Left renal cortex interstitium (tissue), 4 donors: ENCODE measurements at places on chromosomes 2 and 18.

DNA sequence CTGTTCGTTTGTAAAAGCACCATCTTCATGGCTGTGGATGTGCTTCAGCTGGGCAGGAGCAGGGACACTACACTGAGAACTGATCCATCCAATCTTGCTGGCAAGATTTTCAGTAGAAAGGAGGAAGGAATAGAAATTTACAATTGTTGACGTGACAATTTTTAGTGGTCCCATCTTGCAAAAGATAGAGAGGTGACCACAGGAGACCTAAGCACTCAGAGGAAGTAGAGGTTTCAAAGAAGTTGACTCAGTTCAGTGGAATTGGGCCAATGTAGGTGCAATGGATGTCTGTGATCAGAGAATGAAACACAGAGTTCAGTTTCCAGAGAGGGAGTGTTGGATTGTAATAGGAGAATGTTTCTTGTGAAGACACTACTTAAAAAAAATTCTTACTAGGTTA lies 1.4 kb downstream of the UGT1A5 start:
- DNase-seq, result no peak

- DNase-seq, result no peak
These were observed 93.8 kb downstream of the EPB41L3 start for GRCh38 chr18:5449858-5450509.

DNA sequence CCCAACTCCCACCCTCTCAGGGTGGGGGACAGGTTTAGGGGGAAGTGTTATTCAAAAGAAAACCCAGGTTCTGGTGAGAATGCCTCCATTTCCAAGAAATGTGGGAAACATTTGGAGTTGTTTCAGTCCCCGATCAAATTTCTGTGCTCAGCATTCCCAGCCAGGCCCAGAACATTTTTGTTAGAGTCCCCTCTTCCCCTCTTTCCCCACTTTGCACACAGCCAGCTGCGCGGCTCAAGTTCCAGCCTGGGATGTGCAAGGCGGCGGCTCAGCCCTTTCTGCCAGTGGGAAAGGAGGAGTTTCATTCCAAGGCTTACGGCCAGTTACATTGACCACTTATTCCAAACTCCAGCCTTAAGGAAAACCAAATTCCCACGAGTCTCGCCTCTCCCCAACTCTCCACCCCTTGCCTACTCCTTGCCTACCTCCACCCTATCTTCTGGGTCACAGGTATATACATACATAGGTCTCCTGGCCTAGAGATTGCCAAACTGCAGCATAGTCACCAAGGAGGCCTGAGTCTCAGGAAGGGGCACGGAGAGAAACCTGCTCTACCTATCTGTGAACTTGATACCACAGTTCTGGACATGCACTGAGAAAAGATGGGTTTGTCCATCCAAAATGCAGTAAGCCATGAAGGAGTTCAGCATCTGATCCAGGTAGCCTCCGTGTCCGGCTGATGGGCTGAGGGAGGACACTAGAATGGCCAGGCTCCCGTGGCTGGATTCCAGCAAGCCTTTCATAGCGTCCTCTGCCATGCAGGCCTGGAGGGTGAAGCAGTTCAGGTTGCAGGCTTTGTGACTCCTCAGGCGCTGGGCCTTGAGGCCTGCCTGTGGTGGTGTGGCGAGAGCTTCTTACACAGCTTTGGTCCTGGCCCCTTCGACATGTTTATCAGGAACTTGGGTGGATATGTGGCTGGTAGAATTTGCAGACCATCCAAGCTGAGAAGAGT lies 154.5 kb downstream of the ZFP36L2 start:
- DNase-seq, result no peak

- DNase-seq, result no peak
These were observed 19.7 kb downstream of the CLUL1 start for GRCh38 chr18:616380-616995.

GRCh38 chr2:217958206-217958883 lies 44.5 kb downstream of the TNS1 start:
- no peak for DNase-seq

DNA sequence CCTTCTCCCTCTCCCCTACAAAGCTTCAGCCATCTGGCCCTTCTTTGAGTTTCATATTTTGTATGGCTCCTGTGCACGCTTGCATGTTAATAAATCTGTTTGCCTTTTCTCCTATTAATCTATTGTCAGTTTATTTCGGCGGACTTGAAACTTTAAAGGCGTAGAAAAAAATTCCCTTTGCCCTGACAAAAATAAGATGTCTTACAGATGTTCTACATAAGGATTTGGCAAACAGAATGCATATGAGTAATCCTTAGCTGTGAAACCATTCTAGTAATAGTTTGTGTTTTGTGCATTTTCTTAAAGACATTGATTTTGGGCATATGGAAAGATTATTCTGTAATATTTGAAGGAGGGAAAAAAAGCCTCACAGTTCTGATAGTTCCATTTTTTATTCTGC lies 15.0 kb upstream of the BMPR2 start:
- DNase-seq, result no peak

GRCh38 chr18:57586251-57587049 lies at the start of gene FECH:
FECH (minus strand) TSS chr18:57586702; CDS start chr18:57586620, 82 bp downstream.
- DNase-seq, result peak; percentile 41

DNA sequence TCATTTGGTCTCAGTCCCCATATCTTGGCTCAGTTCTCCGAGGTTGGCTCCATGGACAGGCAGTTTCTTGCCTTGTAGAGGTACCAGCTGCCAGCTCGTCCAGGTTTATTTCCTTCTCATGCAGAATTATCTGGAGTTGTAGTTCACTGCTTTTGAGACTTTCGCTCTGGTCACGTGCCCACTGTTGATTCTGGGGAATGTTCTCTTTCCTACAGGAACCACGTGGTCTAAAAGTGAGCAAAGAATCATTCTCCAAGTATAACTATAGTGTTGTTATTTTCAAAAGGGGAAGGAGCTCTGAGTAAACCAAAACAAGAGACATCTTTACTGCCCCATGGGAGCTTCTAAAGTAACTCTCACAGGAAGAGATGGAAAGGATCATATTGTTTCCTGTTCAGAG lies 41.2 kb upstream of the RAB27B start:
- no peak for DNase-seq

GRCh38 chr2:72442270-72442669 lies 294.6 kb upstream of the CYP26B1 start:
- DNase-seq, result no peak

- no peak for DNase-seq
These were observed 194.7 kb upstream of the HS6ST1 start for GRCh38 chr2:128513116-128513960.

GRCh38 chr2:217477583-217477982 lies 525.2 kb downstream of the TNS1 start:
- DNase-seq, result no peak

- DNase-seq, result no peak
These were observed 20.5 kb downstream of the SH2D6 start for GRCh38 chr2:85439025-85439472.

DNA sequence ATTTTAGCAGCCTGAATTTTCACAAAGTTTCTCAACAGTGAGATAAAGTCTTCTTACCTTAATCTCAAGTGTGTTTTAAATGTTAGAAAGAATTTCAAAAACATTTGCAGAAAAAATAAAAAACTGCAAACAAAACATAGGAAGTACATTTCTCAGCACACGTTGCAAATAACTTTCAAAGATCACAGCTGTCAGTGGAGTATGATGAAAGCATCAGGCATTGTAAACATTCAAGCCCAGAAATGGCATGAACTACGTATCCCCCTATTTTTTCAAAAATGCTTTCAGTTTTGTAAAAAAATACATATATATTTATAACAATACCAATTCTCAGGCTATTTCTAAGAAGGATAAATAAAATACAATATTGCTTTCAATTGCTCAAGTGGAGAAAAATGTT lies 320.6 kb upstream of the TFPI start:
- no peak for DNase-seq

- DNase-seq, result no peak
These were observed at the start of gene MLPH for GRCh38 chr2:237486819-237487448. MLPH (plus strand) TSS chr2:237487251; CDS start chr2:237493427, 6,176 bp downstream.

DNA sequence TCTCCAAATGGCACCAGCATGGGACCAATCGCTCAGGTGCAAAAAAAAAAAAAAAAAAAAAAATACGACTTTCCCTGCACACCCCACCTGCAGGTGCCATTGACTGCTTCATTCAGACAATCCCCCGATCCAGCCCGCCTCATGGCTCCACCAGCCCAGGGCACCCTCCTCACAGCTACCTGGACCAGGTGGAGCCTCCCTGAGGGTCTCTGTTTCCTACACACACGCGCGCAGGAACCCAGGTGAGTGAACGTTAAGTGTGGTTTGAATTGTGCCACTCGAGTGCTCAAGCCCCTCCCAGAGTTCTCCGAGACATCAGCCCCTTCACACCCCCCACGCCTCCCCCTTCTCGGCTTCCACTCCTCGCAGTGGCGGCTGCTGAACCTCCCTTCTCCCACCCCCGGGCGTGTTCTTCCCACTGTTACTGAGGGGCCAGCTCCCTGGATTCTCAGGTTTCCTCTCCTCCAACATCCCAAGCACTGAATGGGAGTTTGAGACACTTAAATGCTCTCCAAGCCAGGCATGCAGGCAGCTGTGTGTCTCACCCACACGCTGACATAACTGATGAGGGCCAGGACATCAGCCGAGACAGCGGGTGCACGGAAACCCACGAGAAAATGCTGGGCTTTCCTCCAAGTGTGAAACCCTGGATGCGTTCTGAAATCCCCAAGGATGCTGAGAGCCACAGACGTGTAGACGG lies 88.8 kb upstream of the SNTG2 start:
- DNase-seq, result no peak

DNA sequence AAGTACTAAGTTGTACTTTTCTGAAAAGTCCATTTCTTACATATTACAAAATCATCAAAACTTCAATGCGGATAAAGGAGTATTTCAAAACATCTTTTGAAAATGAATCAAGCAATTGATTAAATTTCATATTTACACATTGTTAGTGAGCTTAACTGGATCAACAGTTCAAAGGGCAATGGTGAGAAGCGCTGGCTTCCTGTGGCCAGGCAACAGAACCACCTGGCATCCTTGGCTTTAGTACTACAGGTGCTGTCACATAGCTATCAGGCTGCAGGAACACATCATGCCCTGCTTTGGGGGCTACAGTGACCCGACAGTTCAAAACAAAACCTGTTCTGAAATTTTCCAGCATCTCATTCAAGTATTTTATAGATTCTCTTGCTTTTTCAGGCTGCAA lies 59.2 kb downstream of the SMAD2 start:
- DNase-seq, result no peak

- DNase-seq, result no peak
These were observed 11.0 kb upstream of the CATIP start for GRCh38 chr2:218345491-218346236.

- DNase-seq, result no peak
These were observed 42.2 kb downstream of the SLC40A1 start for GRCh38 chr2:189538402-189538801.

GRCh38 chr2:112694182-112694581 lies 26.6 kb upstream of the NT5DC4 start:
- no peak for DNase-seq

DNA sequence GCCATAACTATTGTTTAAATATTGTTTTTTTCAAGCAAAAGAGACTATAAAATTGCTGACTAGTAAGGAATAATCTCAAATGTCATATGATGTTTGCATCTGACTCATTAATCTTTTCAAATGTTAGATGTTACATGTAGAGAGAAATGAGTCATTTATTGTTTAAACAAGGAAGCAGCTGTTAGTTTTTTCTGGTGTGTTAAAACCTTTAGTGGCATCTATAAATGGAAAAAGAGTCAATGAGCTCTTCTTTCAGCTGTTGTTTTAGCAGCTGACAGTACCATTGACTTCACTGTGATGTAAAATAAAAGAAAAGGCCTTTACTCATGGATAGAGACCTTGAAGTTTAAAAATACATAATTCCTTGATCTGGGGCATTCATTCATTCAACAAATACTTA lies 1.8 kb upstream of the KLHL41 start:
- no peak for DNase-seq

- DNase-seq, result no peak
These were observed 65.6 kb upstream of the COPS8 start for GRCh38 chr2:237020090-237020489.

GRCh38 chr2:31031132-31031706 lies 107.0 kb downstream of the GALNT14 start:
- DNase-seq, result no peak

DNA sequence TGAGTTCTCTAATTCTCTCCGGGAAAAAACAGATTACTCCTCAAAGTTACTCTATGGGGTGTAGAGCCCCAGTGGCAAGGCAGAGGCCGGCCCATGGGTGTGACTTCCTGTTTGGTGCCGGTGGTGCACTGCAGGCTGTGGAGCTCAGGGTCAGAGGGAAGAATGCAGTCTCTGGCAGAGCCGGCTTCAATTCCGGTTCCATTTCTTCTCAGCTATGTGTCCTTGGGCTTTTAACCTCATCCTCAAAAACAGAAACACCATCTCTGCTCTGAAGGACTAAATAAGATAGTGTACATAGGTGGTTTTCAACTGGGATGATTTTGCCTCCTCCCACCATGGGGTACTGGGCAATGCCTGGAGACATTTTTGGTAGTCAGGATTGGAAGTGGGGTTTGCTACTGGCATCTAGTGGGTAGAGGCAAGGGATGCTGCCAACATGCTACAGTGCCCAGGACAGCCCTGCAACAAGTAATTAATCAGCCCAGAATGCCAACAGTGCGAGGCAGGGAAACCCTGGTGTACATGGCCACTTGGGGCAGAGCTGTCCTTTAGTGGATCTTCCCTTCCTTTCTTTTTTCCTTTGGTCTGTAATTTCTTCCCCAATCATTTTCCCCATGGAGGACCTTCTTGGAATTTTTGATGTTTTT lies 81.2 kb downstream of the INSIG2 start:
- no peak for DNase-seq

GRCh38 chr18:23532848-23533247 lies 29.5 kb downstream of the RMC1 start:
- DNase-seq, result no peak

- DNase-seq, result no peak
These were observed 14.8 kb upstream of the LGALSL start for GRCh38 chr2:64439194-64439593.

DNA sequence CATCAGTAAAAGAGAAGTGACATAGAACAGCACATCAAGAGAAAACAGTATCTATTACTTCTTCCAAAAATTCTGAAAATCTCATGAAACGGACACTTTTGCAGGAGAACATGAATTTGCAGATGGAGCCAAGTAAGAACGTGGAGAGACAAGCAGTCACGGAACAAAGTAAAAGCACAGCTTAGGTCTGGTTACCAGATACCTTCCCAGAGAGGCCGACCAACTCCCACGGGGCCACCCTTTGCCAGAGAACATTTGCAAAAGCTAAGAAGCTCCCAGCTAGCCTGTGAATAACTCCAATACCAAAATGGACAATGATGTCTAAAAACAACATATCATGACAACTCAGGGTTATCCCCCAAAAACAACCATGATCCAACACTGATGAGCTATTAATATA lies 38.9 kb downstream of the THAP4 start:
- DNase-seq, result no peak

GRCh38 chr2:235870515-235870914 lies 297.7 kb downstream of the GBX2 start:
- DNase-seq, result no peak

GRCh38 chr2:201466050-201466675 lies 14.6 kb downstream of the STRADB start:
- no peak for DNase-seq
